ENCODE measurements at places on chromosomes 11 and 22.
A peak's percentile ranks its signal among the peaks of the same experiment; 100 is the strongest.

DNA sequence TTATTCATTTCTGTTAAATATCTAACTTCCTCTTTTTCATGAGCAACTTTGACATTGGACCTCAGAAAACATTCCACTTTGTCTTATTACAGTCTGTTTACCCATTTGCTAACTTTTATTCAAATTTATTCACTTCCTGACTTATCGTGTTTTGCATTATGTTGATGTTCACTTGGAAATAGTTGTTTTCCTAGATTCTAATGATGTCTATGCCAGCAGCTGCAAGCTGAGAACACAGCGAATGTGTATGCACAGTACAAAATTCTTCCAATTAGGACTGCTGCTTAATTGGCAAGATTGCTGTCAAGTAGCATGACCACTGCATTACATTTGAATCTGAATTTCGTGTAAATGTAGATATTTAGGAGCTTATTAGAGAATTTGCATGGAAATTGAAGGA lies 61.5 kb upstream of the GRIA4 start:
- DNase-seq: no peak

DNA sequence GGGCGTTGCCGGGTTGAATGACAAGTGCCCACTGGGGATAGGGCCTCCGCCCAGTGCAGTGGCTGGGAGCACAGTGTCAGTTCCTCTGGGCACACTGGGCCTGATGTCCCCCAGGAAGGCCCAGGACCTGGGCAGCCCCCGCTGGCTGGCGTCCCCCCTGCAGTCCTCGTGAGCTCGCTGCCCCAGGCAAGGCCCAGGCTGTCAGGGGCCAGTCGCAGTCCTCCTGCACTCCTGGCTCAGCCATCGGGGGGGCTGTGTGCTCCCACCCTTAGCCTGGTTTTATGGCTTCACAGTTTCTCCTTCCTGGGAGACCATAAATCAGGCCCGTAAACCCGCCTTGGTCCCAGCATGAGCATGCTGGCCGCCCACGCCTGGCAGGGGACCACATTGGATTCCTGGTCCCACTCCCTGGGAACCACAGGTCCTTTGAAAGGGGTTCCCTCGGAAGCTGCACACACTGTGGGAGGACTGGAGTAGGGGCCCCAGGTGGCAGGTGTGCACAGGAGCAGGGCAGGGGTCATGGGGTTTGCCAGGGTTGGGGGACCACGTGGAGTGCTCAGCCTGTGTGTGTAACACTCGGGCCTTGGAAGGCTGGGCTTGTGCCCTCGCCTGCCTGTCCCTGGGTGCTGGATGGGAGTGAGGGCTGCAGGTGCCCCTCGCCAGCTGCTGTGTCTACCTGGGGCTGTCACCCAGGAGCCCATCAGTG lies 113.6 kb downstream of the KCNQ1OT1 start:
- no peak for DNase-seq

GRCh38 chr11:12678092-12678491 lies 3.9 kb downstream of the TEAD1 start:
- no peak for DNase-seq

GRCh38 chr11:69588270-69588669 lies 52.7 kb upstream of the CCND1 start:
- DNase-seq: peak; percentile 50

DNA sequence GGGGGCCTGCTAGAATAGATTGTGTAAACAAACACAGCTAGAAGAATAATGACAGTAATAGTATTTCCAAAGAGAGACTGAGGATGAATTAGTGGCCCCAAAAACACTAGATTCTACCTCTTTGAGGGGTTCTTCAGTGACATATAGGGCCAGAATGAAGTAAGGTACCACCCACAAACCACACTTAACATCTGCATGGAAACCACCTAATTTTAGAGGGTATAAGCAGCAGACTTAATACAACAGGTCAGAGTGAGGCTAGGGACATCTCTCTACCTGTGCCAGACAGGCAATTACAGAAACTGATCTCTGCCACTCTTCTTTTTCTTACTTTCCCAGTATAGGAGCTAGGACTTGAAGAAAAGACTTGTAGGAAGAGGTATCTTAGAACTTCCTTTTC lies 20.1 kb downstream of the ELP4 start:
- DNase-seq: no peak

DNA sequence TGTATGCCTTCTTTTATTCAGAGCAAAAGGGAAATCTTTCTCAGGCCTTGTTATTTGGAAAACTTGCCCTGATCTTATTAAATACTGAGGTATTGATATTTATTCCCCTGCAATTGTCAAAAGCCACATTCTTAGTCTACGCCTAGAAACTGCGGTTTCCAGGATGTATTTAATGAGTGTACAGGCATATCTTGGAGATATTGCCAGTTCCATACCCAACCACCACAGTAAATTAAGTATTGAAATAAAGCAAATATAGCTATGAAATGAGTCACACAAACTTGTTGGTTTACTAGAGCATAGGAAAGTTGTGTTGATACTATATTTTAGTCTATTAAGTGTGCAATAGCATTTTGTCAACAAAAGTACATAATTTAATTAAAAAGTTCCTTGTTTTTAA lies 152.7 kb upstream of the CCDC179 start:
- DNase-seq: no peak

DNA sequence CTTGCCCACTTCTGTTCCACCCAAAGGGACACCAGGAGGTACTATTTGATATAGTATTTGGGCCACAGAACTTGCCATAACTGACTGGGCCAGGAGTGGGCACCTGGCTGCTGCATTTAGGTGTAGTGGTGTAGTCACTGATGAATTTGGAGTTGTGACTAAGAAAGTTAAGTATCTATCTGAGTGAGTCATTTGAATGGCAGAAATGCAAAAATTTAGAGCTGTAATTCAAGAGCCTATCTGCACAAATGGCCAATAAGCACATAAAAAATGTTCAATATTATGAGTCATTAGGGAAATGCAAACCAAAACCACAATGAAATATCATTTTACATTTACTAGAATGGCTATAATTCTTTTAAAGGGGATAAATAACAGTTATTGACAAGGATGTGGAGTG lies 14.7 kb downstream of the GLYATL2 start:
- DNase-seq: no peak

- DNase-seq: no peak
Measured at GRCh38 chr22:37616201-37617083, 7.8 kb downstream of the GGA1 start.

DNA sequence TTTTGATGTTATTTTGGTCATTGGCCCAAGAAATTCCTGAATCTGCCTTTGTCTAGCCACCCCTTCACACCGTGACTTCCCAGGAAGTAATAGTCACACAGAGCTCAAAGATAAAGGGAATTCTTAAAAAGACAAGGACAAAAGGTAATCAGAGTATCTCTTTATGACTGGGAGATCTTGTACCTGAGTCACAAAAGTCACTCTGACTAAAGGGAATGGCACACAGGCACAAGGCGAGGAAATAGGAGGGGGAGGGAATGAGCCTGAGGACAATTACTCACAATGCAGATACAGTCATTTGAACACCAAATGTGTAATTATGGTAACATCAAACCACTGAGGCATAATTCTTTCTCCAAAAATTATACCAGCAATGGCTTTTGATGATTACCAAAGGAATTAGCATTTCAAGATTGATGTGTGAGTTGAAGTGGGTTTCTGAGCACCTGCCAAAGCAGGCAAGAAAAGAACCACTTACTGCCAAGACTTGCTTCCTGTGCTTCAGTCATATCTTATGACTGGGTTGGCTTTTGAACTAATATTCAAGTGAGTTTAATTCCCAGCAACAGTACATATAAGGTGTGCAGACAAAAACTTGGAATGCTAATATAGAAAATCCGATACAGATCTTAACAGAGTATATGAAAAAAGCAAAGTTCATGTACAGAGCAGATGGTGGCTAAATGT lies 856.4 kb downstream of the LRRC4C start:
- no peak for DNase-seq

DNA sequence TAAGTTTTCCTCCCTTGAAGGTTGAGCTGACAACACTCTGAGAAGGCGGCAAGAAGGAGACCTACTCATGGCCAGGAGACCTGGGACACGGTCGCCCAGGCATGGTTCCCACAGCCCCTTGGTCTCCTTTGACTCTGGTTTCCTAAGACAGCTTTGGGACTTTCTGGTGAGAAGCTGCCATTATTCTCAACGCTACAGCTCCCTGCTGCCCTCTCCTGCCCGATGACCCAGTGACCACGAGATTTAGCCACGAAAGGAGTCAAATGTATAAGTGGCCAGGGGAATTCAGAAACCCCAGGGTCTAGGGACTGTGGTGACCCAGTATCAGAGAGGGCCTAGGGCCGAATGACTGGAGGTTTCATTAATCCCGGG lies 699 bp upstream of the SDF2L1 start:
- DNase-seq: no peak

DNA sequence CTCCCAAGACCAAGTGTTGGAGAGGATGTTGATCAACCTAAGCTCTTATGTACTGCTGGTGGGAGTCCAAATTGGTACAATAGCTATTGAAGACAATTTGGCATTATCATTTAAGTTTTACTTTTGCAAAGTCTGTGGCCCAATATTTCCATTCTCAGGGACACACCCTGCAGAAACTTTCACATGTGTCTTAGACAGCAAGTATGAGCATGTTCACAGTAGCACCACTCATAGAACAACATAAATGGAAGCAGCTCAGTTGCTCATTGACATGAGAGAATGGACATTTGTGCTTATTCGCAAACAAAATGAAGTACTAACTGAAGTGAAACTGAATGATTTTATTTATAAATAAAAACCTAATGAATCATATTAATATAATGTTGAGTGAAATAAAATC lies 135.5 kb downstream of the NOX4 start:
- DNase-seq: no peak

DNA sequence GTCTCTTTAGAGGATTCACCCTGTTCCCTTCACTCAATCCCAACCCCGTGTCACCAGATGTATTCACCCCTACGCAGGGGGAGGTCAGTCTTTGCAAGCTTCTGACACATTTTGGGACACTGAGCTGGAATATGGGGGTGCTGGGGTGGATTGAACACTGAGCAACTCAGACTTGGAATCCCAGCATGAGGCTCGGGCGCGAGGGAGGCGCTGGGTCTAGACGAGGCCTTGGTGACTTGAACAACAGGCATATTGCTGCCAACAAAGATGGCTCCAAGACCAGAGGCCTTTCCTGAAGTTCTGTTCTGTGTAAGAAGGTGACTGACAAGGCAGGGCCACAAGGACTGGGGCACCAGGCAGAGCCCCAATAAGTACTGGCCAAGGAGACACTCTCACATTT lies 3.0 kb upstream of the SCGB2A1 start:
- DNase-seq: no peak

- no peak for DNase-seq
Measured at GRCh38 chr11:8713760-8714454, 31.3 kb downstream of the RPL27A start.

DNA sequence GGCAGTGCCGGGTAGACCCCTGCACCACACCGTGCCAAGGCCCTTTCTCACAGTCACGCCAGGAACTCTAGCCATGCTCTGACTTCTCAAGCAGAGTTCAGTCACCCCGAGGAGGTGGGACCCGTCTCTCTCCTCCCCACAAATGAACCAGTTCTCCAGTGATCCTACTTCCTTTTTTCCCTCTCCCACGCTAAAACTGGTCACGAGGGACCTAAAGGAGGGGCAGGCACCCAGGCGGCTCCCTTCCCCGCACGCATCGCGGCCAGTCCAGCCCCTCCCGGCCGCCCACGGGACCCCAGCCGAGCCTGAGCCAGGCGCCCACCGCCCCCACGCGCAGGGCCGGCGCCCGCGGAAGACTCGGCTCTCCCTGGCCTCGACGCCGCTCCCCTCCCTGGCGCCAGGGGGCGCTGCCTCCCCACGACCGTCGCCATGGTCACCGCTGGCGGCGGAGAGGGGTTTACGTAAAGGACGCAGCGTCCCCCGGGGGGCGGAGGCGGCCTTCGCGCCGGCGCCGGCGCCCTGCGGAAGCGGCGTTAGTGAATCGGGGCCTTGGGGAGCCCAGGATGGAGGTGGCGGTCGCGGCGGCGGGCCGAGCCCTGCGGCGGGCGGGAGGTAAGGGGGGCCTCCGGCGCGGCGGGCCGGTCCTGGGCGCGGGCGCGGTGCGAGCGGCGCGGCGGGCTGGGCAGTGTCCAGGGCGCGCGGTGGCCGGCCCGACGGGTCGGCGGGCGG lies at the start of gene DAGLA:
Gene DAGLA (plus strand): TSS at position 499 of the 729 bp plus-strand sequence. CDS start 39,765 bp downstream, outside the sequence.
- no peak for DNase-seq

GRCh38 chr11:92762121-92762540 lies 207.3 kb upstream of the MTNR1B start:
- no peak for DNase-seq

DNA sequence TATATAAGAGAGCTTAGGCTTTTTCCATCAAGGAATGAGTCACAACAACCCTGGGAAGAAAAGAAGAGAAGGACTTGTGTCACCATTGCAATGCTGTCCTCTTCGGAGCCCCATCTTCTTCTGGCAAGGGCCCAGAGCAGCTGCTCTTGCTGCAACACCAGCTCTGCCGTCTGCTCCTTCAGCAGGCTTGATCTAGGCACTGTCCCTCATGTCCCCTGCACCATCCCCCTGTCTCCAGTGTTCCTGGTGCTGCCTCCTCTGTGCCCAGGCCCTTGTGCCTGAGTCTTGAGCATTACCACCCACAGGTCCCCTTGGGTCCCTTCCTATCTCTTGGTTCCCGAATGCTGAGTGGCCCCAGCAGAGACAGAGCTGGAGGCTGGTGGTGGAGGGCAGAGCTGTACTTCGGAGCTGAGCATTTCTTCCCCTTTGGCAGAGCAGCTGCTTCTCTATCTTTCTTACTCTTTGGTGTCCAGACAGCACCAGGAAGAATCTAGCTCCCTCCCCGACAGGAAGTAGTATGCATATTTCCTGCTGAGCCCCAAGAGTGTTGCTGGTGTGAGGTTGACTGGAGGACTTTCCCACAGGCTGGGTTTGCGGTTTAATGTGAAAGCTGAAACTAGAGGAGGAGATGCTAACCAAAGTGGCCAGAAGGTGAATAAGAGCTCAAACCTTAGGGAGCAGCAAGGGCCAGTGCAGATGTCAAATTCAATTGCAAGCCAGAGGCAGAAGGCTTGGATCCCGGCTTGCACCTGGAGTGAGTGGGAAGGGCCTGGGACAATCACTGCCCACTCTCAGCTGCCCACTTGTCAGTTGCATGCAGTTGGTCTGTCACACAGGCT lies 27.8 kb downstream of the WEE1 start:
- peak; percentile 64 for DNase-seq

GRCh38 chr22:36577019-36577418 lies 48.1 kb upstream of the EIF3D start:
- DNase-seq: peak; percentile 70

- no peak for DNase-seq
Measured at GRCh38 chr11:72298931-72299330, 55.0 kb upstream of the PHOX2A start.

GRCh38 chr22:30564045-30564760 lies 10.3 kb downstream of the GAL3ST1 start:
- no peak for DNase-seq

GRCh38 chr11:10375280-10375971 lies 70.6 kb downstream of the ADM start:
- no peak for DNase-seq

DNA sequence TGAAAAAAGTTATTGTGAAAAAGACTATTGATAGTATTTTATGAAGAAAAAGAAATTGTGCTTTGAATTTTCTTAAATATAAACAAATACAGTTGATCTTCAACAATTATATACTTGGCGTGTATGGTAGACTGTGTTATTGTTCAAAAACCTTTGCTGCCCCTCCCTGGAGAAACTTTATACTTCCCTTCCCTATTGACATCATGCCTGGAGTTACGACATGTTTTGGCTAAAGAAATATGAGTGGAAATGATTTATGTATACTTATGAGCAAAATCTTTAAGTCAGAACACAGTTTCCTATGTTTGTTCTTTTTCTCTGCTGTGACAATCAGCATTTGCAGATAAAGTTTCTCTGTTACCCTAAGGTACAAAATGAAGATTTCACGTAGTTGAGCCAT lies 243.8 kb downstream of the TMEM135 start:
- no peak for DNase-seq

GRCh38 chr11:92253421-92253820 lies 28.8 kb downstream of the FAT3 start:
- DNase-seq: no peak

Measured in HFF-Myc (cell line).